ENCODE measurements at places on chromosomes 16 and 17.
A peak's percentile ranks its signal among the peaks of the same experiment; 100 is the strongest.

DNA sequence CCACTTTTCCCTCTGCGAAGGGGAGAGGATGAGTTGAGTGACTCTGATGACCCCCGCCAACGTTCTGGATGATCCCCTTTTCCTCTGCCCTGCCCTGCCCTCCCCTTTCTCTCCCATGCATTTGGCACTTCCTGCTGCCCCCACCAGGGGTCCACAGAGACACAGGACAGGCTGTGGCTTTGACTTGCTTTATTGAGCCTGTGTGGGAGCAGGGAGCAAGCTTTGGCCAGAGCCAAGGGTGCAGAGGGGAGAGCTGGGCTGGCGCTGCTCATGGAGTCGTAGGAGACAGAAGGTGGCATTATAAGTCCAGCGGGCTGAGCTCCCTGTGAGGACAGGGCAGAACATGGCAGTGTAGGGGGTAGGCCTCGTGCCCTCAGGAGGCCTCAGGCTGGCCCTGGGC, 1.6 kb downstream of the PPY start:
- DNase-seq = no peak

- no peak for DNase-seq
Observed at GRCh38 chr17:66583112-66583748, 251.7 kb upstream of the CACNG5 start.

DNA sequence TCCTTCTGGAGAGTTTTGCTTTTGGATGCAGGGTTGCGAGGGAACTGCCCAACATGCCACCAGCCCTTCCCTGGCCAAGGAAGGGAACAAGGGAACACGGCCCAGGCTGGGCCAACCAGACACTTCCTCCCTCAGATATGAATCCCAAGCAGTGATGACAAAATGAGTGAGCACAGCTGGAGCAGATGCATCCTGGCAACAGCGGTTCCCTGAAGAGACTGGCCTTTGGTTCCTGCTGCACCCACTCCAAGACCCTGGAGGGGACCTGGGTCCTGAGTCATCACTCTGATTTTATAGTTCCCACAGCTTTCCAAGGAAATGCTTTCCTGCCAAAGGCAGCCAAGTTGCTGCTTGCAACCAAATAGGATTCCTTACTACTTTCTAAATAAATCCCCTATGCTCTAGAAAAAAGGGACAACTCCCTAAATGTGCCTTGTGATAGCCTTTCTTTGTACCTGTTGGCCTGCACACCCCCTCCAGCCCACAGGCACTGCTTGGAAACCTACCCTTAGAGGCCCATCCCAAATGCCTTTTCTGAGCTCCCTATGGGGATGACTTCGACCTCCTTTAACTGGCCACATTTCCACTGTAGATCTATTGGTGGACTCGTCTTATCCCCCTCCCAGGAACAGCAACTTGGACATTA, 5.3 kb downstream of the ST3GAL2 start:
- no peak for DNase-seq

DNA sequence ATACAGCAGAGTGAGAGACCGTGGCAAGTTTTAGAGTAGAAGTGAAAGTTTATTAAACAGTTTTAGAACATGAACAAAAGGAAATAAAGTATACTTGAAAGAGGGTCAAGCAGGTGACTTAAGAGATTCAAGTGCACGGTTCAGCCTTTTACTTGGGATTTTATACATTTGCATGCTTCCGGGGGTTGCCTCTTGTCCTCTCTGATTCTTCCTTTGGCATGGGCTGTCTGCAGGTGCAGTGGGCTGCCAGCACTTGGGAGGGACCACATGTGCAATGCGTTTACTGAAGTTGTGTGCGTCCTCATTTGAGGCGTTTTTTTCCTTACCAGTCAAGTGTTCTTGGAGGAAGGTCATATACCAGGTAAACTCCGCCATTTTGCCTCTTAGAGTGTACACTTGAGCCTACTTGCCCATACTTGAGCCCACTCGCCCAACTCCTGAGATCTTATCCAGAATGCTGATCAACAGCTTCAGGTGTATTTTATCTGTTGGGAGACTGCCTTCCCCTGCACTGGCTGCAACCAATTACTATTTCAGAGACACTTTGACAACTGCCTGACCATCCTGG, 195.2 kb downstream of the IRX5 start:
- no peak for DNase-seq

- DNase-seq = no peak
Observed at GRCh38 chr17:65515959-65516948, 45.2 kb downstream of the AXIN2 start.

- DNase-seq = peak; percentile 84
Observed at GRCh38 chr17:18158022-18158600, 25.5 kb upstream of the ALKBH5 start.

DNA sequence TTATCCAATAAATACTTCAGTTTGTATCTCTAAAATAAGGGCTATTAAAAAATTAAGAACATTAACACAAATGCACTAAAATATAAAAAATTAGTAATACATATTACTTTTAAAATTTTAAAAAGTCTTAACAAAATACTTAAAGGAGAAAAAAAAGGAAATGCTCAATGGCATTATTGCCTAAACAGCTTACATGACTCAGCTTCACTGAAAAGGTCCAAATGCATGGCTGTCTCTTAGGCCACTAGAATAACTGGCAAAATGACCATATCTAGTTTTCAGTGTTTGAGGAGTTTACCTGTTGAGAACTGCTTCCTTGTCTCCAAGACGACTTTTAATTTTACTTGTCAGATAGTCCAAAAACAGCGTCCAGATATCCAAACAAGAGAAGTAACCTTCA, 66.0 kb downstream of the XPO6 start:
- no peak for DNase-seq

DNA sequence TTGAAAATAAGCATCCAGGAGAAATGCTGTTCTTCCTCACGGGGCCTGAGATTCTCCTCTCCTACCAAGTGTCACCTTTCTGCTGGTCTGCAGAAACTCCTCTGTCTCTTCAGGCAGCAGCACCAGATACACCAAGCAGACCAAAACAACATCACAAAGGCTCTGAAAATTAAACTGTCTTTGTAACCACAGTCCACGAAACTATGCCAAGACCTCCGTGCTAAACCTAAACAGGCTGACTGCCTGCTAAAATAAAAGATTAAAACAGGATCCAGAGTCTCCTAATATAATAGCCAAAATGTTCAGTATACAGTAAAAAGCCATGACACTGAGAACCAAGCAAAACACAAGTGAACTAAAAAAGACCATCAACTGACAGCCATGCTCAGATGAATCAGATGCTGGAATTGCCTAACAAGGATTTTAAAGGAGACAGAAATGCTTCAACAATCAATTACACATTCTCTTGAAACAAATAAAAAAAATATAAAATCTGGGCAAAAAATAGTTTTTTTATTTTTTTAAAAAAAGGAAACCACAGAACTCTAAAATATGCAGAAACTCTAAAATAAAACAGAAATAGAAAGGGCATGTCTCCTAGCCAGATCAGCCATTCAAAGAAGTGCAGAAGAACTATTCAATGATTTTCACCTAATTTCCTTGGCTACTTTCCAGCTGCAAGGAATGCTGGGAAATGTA, 50.3 kb upstream of the TOX3 start:
- no peak for DNase-seq
